Keratinocyte (primary cell): ENCODE measurements at places on chromosomes 13 and 19.

DNA sequence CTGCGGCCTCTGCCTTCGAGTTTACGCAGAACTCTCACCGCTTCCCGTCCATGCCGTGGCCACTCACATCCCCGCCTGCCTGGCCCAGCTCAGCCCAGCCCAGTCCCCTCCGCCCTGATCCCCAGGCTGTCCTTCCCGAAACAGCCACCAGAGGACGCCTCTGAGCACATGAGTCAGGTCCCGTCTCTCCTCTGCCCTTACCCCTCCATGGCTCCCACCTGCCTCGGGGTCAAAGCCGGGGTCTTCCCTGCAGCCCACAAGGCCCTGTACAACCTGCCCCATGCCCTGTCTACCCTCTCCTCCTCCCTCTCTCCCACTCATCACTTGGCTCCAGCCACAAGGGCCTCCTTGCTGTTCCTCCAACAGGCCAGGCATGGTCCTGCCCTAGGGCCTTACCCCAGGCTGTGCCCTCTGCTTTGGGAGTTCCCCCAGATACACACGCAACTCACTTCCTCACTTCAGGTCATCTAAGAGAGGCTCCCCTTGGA lies 8.1 kb upstream of the SEMA6B start:
- DNase-seq, result no peak

- DNase-seq, result no peak
Observed at GRCh38 chr13:94966422-94966955, 254.1 kb upstream of the SOX21 start.

GRCh38 chr13:38073931-38074330 lies 204.4 kb upstream of the TRPC4 start:
- no peak for DNase-seq

DNA sequence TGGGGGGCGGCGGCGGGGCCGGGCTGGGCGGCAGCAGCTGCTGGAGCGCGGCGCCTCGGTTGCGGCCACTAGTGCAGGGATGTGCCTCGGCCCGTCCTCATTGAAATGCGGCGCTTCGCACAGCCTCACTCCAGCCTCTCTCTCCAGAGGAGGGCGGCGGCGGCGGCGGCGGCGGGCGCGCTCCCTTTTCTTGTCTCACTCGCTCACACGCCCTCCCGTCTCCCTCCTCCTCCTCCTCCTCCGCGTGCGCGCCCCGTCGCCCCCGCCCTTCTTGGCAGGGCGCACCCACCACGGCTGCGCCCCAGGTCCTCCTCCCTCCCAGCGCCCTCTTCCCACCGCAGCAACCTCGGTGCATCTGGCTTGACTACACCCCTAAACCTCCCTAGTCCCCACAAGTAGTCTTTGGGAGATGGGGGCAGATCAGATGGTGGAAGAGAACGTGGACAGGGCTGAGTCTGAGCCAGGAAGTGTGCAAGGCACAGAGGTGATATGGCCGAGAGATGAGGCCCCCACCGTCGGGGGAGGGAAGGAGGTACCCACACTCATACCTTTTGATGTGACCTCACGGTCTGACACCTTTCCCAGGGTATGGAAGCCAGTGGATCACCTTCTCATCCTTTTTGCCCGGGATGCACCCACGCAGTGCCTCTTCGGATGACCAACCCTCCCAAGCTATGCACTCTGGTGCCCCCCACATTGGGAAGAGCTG lies at the start of gene DCLK1:
TSS of gene DCLK1 (minus strand) at position 161 of the 709 bp plus-strand sequence.
- no peak for DNase-seq

DNA sequence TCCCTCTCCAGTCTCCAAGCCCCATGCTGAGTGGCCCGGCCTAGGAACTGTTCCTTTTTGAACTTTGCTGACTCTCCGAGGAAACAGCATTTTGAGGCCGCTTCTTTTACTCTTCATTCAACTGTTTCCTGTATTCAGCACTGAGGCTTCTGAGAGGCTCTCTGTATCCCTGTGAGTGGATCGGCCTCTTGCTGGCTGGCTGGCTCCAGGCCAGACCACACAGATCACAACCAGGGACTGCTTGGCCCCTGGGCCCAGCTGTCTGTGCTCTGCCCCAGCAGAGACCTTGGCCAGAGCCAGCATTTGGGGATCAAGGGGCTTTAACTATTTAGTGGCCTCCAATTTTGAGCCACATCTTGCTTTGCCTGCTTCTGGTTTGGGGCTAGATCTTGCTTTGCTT lies 75.6 kb upstream of the KL start:
- DNase-seq, result no peak

GRCh38 chr19:34837262-34837661 lies 64.2 kb upstream of the ZNF599 start:
- no peak for DNase-seq

GRCh38 chr13:35700671-35701070 lies 224.2 kb upstream of the MAB21L1 start:
- DNase-seq, result no peak

GRCh38 chr19:54201980-54202379 lies 1.3 kb downstream of the RPS9 start:
- no peak for DNase-seq

DNA sequence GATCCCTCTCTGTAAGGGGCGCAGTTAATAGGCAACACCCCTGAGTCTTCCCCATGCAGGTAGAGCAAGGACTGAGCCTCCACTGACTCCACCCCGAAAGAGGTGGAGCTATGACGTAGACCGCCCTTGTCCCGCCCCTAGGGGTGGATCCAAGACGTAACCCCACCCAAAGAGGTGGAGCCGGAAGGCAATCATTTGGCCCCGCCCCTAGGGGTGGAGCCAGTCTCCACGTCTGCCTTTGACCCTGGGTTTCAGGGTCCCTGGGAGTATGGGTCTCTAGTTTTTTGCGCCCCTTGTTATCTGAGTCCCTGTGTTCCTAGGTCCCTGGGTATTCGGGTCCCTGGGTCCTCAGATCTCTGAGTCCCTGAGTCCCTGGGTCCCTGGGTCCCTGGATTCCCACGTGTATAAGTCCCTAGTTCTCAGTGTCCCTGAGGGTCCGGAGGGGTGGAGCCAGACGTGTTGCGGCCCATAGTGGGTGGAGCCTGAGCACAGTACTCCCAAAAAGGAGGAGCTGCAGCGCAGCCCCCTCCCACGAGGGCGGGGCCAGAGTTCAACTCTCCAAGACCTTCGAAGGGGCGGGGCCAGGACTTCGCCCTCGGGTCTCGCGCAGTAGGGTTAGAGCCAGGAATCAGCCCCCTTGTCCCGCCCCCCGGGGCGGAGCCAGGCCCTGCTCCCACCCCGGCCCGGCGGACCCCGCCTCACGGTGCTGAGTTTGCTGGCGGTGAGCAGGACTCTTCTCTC lies 5.3 kb downstream of the DENND1C start:
- DNase-seq, result no peak

DNA sequence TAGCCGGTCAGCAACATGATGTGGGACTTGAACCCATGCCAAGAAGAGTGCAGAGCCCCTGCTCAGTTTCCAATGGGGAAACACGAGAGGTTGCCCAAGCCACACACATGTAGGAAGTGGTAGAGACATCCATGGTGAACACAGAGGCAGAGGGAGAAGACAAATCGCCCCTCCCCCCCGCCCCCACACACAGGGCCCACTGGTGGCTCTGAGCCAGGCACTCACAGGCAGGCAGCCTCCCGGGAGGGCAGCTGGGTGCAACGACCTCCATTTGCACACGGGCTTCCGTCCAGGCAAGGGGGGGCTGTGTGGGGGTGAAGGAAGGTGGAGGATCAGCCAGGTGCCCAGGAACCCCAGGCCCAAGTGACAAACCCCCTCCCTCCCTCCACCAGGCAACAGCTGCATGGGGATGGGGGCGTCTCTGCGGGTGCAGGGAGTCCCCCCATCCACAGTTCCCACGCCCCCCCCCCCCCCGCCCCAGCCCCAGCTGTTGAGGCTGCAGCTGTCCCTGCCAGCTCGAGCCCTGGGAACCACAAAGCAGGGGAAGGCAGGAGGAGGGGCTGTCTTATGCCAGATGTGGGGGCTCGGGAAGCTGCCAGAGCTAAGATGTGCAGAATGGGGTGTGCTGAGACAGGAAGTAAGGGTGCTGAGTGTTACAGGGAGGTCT lies 3.4 kb downstream of the NOTCH3 start:
- DNase-seq, result no peak

GRCh38 chr13:107203146-107203847 lies 635.4 kb upstream of the ARGLU1 start:
- DNase-seq, result no peak

- DNase-seq, result no peak
Observed at GRCh38 chr19:52227196-52227940, 37.5 kb downstream of the PPP2R1A start.

GRCh38 chr13:62556978-62557377 lies 1141.3 kb upstream of the PCDH20 start:
- no peak for DNase-seq

- no peak for DNase-seq
Observed at GRCh38 chr13:83215627-83216026, 666.6 kb downstream of the SLITRK1 start.

DNA sequence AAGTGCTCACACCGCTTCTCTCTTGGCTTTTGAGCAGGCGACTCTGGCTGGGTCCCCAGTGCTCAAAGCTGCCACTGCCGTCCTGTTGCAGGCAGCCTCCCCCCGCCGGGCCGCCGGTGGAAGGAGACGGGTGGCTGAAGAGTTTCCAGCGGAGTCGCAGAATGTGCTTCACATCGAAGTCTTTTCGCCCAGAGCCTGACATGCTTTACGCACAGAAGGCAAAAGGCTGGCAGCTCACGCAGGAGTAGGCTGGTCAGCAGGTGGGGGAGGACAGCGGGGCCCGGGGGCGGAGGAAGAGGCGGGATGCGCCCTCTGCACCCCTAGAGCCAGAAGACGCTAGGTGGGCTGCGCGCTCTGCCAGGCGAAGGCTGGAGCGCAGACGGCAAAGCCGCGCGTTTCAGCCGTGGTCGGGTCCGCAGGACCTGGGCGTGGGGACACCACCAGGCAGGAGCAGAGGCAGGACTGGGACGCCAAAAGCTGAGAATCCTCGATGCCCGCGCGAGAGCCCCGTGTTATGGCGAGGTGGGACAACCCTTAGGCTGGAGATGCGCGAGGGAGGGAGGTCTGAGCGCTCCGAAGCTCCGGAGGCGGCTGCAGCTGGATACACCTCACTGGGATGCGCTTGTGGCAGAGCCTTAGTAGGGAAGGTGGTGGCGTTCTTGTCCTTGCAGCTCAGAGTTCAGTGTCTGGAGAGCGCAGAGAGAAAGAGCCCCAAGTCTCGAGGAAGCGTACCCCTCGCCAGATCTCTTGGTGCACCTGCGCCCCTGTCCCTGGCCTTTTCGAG lies at the start of gene ATXN8OS:
TSS of gene ATXN8OS (plus strand) at position 329 of the 784 bp plus-strand sequence.
- no peak for DNase-seq

DNA sequence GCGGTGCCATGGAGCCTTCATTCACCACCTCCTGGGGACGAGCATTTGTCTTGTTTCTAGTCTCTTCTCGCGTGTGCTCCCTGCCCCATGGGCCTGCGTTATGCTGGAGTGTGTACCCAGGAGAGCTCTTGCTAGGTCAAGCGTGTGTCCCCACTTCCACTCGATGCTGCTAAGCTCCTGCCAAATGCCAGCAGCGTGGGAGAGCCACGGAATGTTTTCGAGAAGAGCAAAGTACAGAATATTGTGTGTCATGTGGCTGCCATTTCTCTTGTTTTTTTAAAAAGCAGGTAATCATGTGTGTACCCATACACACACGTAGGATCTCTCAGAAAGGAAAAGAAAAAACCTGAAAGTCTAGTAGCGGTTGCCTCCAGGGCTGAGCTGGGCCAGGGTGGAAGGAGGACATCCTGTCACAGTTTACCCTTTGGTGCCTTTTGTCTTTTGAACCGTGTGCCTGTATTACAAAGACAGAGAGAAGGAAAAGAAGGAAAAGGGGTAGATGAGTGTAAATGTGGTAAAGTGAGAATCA lies 28.6 kb downstream of the PAK4 start:
- no peak for DNase-seq

DNA sequence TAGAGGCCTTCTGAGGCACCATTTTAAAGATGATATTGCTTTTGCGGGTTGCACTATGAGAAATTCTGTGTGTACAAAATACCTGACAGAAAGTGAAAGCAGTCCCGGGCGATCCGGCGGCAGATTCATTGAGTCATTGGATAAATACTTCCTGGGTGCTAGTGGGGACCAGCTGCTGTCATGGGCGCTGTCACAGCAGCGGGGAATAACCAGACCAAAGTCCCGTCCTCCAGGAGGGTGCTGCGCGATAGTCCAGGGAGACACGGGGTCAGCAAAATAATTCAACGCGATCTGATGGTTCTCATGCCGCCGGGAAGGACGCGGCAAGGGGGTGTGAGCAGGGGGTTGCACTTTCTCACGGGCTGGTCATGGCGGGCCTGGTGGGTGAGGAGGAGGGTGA lies 13.5 kb downstream of the ZFR2 start:
- DNase-seq, result no peak

GRCh38 chr19:11873762-11874161 lies 13.8 kb upstream of the ZNF69 start:
- no peak for DNase-seq

- no peak for DNase-seq
Observed at GRCh38 chr13:44151474-44151873, 222.2 kb upstream of the SERP2 start.

DNA sequence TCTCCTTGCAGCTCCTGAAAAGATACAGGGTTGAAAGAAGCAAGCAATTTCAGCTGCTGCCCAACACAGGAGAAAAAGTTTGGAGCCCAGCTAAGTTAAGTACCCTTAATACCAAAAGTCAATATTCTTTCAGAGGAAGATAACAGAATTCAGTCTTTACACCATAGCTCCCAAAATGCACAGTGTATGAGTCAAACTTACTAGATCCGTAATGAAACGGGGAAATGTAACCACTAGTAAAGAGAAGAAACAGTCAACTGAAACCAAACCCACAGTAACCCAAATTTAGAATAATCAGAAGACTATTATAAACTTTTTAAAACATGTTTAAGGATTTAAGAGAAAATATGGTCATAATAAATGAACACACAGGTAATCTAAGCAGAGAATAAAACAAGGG lies 45.2 kb downstream of the SUCLA2 start:
- DNase-seq, result no peak

- no peak for DNase-seq
Observed at GRCh38 chr13:74153316-74153715, 19.1 kb upstream of the KLF12 start.

GRCh38 chr13:75425216-75426009 lies 56.6 kb downstream of the TBC1D4 start:
- DNase-seq, result no peak

DNA sequence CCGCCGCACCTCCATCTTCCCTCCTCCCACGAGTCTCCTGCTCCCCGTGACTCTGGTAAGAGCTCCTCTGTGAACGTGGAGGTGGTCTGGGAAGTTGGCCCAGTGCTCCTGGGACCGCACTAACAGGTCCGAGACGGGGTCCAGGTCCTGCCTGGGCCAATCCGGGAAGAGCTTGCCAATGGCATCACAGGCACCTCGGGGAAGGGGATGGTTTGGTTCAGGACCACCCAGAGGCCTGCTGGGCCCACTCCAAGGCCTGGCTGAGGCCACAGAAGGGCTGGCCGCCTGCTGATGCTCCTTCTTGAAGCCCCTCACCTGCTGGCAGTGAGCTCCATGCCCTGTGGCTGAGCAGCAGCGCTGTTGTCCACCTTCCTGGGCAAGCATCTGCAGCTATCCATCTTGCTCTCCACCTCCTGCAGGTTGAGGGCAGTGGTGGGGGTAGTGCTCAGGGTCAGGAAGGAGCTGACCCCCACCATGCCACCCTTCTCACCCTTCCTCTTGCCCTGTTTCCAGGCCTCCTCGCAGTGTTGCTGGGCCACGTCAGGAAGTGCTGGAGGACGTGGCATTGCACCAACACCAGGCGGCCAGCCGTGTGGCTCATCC lies 41.2 kb upstream of the TPM4 start:
- DNase-seq, result no peak
